ENCODE measurements at places on chromosomes 12 and 14.

GRCh38 chr12:26948309-26948708, 10.0 kb downstream of the FGFR1OP2 start:
- DNase-seq = no peak

GRCh38 chr14:73381380-73382013, 76.8 kb downstream of the NUMB start:
- peak; percentile 40 for DNase-seq

DNA sequence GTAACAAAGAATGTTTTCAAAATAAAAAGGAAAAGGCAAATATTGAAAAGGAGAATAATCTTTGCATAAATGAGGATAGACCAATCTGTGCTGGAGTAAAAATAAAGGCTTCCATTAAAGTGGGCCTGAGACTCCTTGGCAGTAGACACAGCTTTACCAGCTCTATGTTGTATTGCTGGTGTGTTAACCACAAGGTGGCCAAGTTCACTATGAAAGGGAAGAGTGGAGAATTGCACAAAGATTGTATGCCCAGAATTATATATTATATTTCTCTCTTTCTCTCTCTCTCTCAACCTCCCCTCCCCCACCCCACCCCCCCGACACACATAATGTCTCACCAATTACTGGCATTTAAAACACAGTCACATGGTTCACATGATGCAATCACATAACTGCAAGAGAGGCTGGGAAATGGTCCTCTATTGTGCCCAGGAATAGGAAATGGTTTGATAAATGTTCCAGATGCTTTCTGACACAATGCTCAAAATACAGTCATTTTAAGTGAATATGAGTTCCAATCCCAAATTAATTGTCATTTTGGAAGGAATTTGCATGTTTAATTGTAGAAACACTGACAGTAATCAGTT, 222.6 kb upstream of the SYT1 start:
- DNase-seq = no peak

DNA sequence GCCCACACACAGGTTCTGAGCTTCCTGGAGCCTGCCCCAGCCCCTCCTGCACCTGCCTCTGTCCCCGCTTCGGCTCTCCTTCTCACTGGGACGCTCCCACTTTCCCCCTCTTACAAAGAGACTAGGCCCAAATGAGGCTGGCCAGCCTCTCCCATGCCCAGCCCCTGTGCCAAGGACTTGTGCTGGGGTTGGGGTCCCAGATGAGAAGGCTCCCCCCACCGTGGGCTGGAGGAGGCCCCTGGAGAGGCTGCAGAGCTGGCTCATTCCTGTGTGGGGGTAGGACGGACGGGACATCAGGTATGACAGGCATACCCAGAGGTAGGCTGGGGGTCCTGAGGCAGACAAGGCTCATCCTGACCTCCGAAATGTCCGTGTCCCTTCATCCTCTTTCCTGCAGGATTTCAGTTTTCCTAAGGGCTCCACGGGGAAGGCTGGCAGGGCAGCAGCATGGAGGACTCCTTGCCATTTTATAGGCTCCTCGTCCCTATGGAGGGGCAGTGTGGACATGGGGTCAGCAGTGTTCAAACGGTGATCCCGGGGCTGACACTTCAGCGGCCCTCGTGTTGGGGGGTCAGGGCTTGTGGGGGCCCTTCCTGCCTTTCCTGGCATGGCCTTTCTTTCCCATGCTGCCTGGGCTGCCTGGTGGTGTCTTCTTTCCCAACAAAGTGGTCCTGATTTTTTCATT, 49.1 kb upstream of the MEG3 start:
- no peak for DNase-seq

DNA sequence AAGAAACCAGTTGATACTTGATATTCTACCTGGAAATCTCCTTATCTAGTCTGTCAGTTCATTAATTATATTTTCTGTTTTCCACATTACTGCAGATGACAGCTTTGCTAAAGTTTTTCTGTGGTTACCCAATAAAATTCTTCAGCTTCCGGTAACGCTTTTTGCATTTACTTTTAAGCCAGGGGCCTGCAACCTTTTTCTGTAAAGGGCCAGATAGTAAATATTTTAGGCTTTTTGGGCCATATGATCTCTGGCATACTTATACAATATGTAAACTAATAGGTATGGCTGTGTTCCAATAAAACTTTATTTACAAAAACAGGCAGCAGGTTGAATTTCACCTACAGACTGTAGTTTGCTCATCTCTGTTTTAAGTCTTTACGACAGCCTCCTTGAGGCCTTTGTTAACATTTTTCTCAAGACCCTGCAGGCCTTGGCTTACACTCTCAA, 48.3 kb downstream of the SPATS2 start:
- DNase-seq = no peak

DNA sequence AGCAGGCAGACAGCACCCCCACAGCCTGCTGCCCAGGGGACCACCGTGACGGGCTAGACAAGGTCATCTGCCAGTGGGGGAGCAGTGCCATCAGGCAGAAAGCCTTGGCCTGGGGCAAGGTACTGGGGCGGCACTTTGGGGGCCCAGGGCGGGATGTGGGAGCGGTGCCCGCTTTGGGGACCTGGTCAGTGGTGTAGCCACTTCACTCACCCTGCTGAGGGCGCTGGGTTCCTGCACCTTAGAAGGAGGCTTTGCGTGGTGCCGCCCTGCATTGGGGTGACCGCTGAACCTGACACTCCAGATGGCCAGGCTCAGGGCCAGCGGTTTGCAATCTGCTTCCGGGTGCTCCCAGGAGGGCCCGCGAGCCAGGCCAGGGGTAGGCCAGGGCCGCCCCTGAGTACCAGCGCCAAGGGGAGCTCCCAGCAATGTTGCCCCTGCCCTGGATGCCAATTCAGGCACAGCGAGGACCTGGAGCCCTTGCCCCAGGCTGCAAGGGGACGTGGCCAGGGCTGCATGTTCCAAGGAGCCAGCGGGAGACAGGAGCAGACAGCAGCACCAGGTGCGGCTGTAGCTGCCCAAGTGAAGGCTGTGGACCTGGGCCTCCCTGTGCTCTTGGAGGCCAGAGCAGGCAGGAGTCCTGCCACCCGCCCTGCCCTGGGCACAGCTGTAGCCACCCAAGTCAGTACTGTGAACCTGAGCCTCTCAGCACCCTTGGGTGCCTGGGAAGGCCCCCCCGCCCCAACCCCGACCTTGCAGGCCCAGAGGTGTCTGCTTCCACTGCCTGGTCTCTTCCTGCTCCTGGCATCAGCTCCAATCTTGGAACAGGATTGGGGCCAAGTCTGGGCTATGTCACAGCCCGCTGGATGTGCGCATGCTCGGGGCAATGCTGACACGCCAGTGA, 550.7 kb downstream of the SLC6A15 start:
- no peak for DNase-seq

- no peak for DNase-seq
Measured at GRCh38 chr14:71397371-71397770, 490.1 kb downstream of the PCNX1 start.

DNA sequence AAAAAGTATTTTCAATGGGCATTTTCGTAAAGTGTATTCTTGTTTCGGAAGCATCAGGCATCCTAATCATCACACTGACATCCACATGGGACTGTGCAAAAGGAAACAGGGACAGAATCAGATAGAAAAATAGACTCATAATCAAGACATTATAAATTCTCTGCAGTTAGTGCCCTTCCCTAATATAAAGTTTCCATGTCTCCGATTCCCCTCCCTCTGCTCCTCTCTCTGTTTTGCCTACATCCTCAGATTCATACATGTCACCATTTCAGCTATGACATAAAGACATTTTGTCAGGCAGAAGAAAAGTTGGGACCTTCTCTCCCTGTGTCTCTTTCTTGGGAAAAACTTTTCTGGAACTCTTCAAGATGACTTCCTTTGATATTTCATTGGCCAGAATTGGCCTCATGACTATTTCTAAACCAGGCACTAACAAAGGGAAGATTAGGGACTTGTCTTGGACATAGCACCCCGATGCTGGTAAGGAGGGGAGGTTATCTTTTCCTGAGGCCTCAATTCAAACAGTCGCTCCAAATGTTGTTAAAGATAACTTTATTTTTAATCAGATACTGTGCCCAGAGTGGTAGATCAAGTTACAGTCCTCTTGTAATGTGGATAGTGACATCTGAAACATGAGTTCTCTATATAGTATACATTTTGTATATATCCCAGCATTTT, 212.1 kb upstream of the BTG1 start:
- DNase-seq = no peak

DNA sequence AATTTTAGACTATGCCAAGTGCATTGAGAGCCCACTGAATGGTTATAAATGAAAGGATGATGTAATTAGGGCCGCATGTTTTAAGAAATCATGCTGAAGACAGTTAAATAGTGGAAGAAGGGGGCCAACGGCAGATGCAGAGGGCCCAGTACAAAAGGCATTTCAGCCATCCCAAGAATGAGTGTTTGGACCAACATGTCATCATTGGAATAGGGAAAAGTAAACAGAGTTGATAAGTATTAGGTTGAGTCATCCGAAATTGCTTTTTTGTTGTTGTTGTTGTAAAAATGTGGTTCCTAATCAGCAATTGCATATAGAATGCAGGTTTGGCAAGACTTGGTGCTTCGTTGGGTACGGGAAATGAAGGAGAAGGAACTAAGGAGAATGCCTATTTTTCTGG, 29.5 kb downstream of the BMP4 start:
- DNase-seq = no peak

- DNase-seq = peak; percentile 40
Measured at GRCh38 chr14:56333359-56334292, 215.4 kb downstream of the PELI2 start.

Data from suppressor macrophage treated with lipopolysaccharide for 4 hours (primary cell).